ENCODE measurements at places on chromosomes 7 and 10. TPM values are rescaled to one million over a fixed set of nuclear protein-coding genes. Genes with fewer than 3 reads are reported as not detected.

DNA sequence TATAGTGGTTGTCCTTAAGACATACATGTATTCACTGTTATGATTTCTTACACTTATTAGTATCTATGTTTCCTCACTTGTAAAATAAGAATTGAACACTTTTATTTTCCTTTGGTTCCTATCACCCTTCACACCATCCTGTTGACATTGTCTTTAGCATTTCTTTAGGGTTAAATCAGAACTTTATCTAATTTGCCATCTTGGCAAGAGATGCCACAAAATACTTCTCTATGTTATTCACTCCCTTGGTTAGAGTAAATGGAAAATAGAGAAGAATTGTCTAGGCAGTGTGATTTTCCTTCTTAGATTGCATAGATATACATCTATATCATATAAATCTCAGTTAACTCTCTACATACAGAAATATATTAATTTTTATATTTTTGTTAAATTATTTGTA, 204.7 kb downstream of the SEMA3D start:
- no peaks in the 10 kb centered on the region for H3K27me3 ChIP-seq
- no peak overlapping the region for H3K4me3 ChIP-seq
- no peaks in the 10 kb centered on the region for H3K4me1 ChIP-seq
- no peak for DNase-seq

- H3K4me3 ChIP-seq, result no peak overlapping the region
- H3K36me3 ChIP-seq, result no peaks in the 10 kb centered on the region
- H3K27me3 ChIP-seq, result no peaks in the 10 kb centered on the region
Observed at GRCh38 chr7:69184339-69184738, 413.9 kb upstream of the AUTS2 start.

- DNase-seq, result no peak
- H3K4me3 ChIP-seq, result no peak overlapping the region
- no peak overlapping the region for H3K27ac ChIP-seq
- no peaks in the 10 kb centered on the region for H3K36me3 ChIP-seq
- peaks cover 22% of the 10 kb centered on the region for H3K27me3 ChIP-seq
Observed at GRCh38 chr7:129159539-129159938, 15.0 kb downstream of the TSPAN33 start.

DNA sequence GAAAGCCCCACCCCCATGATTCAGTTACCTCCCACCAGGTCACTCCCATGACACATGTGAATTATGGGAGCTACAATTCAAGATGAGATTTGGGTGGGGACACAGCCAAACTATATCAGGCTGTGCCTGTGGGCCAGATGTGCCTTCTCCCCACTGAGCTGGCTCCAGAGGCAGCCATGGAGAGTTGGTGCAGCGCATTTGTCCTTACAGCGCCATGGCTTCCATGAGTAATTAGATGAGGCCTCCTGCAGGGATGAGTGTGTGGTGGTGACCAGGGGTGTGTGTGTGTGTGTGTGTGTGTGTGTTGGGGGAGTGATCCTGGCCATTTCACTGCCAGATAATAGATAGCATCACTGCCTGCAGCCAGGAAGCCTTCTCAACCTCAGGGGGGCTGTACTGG, 94.6 kb downstream of the FANK1 start:
- H3K36me3 ChIP-seq, result no peaks in the 10 kb centered on the region
- H3K27ac ChIP-seq, result no peak overlapping the region
- H3K4me1 ChIP-seq, result no peaks in the 10 kb centered on the region
- DNase-seq, result no peak
- H3K4me3 ChIP-seq, result no peak overlapping the region

DNA sequence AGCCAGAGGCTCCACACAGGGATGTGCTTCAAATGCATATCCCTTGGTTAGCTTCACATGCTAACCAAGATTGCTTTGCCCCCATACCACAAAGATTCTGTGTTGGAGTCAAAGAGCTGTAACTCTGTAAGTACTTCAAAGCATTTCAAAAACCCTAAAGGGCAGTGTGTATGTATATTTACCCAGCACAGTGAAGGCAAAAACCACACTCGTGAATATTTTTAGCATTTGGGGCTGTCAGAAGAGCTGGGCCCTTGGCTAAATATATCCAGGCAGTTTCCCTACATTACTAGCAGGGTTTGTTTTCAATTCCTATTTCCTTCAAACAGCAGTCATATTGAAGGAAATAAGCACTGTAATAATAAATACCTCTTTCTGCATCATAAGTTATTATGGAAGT, 84.2 kb upstream of the STEAP1B start:
- no peak overlapping the region for H3K27ac ChIP-seq
- H3K4me3 ChIP-seq, result no peak overlapping the region
- no peak for DNase-seq
- peaks cover 10% of the 10 kb centered on the region for H3K4me1 ChIP-seq
- peaks cover 5% of the 10 kb centered on the region for H3K36me3 ChIP-seq

DNA sequence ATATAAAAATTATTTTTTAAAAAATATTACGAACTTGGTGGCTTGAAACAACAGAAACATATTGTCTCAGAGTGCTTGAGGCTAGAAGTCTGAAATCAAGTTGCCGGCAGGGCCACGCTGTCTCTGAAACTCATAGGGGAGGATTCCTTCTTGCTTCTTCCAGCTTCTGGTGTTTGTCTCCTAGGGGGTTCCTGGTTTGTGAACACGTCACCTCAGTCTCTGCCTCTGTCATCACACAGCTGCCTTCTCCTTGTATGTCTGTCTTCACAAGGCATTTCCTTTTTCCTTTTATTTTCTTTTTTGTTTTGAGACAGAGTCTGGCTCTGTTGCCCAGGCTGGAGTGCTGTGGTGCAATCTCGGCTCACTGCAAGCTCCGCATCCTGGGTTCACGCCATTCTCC, 12.7 kb upstream of the SNX8 start:
- no peaks in the 10 kb centered on the region for H3K27me3 ChIP-seq
- no peak for DNase-seq
- H3K27ac ChIP-seq, result no peak overlapping the region
- peaks cover 4% of the 10 kb centered on the region for H3K4me1 ChIP-seq
- H3K4me3 ChIP-seq, result no peak overlapping the region

DNA sequence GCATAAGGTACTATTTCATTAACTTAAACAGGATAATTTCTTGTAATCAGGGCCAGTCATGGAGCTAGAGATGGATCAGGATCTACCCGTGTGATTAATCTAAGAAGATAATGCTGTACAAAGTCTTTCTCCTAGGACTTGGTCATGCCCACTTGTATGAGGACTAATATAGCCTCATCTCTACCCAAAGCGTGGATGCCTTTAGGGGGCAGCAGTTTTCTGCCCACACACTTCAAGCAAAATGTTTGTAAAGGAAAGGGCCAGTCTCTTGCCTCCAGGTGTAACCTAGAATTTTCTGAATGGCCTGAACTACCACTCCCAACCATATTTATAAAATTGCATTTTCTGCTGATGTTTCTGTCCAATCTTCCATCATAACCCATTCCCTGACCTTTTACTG, 764.0 kb upstream of the IGFBP3 start:
- H3K27ac ChIP-seq, result no peak overlapping the region
- no peaks in the 10 kb centered on the region for H3K27me3 ChIP-seq
- H3K4me3 ChIP-seq, result no peak overlapping the region
- H3K4me1 ChIP-seq, result no peaks in the 10 kb centered on the region

DNA sequence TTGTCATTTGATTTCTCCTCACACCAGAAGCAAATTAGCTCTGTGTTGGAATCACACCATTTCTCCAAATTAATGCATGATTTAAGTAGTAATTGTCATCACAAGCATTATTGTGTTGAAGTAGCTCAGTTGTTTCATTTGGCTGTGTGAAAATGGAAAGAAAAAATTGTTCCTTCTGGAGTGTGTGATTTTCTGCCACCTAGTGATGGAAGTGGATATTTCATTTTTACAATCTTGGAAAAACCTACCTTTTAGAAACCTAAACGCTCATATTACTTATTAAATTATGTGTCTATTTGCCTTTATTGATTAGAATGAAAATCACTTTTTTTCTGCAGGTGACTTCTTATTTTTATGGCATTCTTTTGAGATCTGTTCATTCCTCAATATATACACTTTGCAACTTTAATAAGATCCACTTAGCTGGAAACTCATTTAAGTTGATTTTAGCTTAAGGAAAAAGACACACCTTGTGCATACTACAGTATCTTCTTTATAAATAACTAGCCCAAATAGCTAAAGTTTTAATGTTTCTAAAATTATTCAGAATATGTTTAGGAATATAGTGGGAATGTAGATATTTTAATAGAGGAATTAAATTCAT, 50.0 kb downstream of the SRI start:
- no peaks in the 10 kb centered on the region for H3K27me3 ChIP-seq
- no peaks in the 10 kb centered on the region for H3K4me1 ChIP-seq
- no peak for DNase-seq
- no peaks in the 10 kb centered on the region for H3K36me3 ChIP-seq
- H3K27ac ChIP-seq, result no peak overlapping the region

- no peaks in the 10 kb centered on the region for H3K4me1 ChIP-seq
- no peaks in the 10 kb centered on the region for H3K36me3 ChIP-seq
- DNase-seq, result no peak
- no peak overlapping the region for H3K27ac ChIP-seq
Observed at GRCh38 chr7:46198701-46199100, 277.6 kb upstream of the IGFBP3 start.

DNA sequence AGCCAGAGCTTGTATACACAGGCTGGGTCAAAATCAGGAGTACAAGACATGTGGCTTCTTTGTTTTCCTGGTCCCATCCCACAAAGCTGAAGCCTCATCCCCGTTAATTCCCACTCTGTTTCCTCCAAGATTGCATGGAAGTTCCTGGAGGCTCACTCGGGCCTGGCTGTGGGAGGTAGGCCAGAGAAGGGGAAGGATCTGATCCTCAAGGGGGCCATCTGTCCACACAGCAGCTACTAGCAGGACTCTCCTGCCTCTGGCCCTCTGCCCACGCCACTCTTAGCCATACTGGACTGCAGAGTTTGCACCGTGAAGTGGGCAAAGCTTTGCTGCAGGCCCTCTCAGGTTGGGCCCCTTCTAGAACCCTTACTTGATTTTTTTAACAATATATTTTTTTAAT, 160.6 kb downstream of the FGFR2 start:
- H3K4me3 ChIP-seq, result no peak overlapping the region
- H3K36me3 ChIP-seq, result no peaks in the 10 kb centered on the region
- H3K27ac ChIP-seq, result no peak overlapping the region
- no peak for DNase-seq

DNA sequence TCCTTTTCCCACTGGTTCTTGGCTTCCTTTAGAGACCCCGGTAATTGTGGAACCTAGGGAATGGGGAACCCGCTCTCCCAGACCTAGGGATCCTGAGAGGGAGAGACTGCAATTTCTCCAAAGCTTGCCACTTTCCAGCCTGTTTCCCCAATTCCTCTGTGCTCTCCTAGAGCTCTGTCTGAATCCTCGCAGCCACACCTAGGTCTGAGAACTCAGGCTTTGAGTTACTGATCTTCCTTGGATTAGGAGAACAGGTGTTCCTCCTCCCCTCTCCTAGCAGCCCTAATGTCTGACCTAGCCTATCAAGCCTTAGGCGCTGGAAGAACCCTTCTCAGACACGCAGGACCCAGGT, 20.0 kb downstream of the WNT8B start:
- peaks cover 44% of the 10 kb centered on the region for H3K36me3 ChIP-seq
- peaks cover 20% of the 10 kb centered on the region for H3K27me3 ChIP-seq
- DNase-seq, result no peak
- H3K4me3 ChIP-seq, result peak overlapping the region; percentile 70
- no peak overlapping the region for H3K27ac ChIP-seq
- peaks cover 22% of the 10 kb centered on the region for H3K4me1 ChIP-seq

DNA sequence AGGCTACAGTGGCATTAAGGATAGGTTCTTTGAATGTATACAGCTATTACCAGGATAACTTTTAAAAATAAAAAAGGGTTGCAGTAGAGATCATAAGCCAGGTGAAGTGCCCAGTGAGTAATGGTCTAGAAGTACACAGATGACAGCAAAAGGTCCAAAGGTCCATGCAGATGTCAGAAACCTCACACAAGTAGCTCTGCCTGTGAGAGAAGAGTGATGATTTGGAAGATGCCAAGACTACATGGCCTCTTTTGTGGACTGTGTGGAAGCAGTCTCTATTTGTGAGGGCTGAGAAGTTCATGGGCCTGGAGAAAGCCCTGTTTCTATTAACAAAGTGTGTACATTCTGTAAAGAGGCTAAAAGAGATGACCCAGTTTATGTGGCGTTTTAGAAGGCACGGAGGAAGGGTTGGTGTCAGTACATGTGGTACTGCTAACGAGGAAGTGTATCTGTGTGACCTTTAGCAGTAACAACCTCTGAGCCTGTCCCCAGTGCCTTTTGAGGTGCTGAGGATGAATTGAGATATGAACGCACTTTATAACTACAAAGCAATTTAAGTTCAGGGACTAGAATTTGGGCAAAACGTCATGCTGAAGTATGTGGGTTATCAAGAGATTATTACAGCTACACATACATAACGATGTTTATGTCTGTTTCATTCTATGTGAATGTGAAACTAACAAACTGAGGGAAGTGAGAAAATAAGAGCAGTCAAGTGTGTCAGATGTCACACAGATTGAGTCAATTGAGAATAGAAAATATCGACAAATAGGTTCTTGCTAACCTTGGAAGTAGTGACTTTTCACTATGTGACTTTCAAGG, 7.6 kb downstream of the CYCS start:
- peaks cover 36% of the 10 kb centered on the region for H3K4me1 ChIP-seq
- peaks cover 31% of the 10 kb centered on the region for H3K36me3 ChIP-seq
- DNase-seq, result no peak
- peak overlapping the region; percentile 17 for H3K27ac ChIP-seq
- no peaks in the 10 kb centered on the region for H3K27me3 ChIP-seq

- no peaks in the 10 kb centered on the region for H3K36me3 ChIP-seq
- H3K27me3 ChIP-seq, result peaks cover 3% of the 10 kb centered on the region
- no peak overlapping the region for H3K27ac ChIP-seq
- no peak for DNase-seq
- no peak overlapping the region for H3K4me3 ChIP-seq
Observed at GRCh38 chr10:75617485-75618155, 186.2 kb downstream of the LRMDA start.

- no peaks in the 10 kb centered on the region for H3K36me3 ChIP-seq
- H3K27me3 ChIP-seq, result peaks cover 7% of the 10 kb centered on the region
- H3K4me1 ChIP-seq, result no peaks in the 10 kb centered on the region
Observed at GRCh38 chr7:28981161-28981465, 23.0 kb upstream of the TRIL start.

- H3K27ac ChIP-seq, result no peak overlapping the region
- H3K4me1 ChIP-seq, result no peaks in the 10 kb centered on the region
- DNase-seq, result no peak
- no peak overlapping the region for H3K4me3 ChIP-seq
- H3K27me3 ChIP-seq, result peaks cover 5% of the 10 kb centered on the region
Observed at GRCh38 chr10:123269675-123270074, 115.5 kb downstream of the BUB3 start.

Gene KLF14
- total RNA-seq, result not detected

Gene ANKRD30A
- total RNA-seq, result not detected

Gene H2BK1
- not detected for total RNA-seq

Gene CH25H
- total RNA-seq, result not detected

Gene KLLN
- total RNA-seq, result 0.95 TPM

Gene ANXA8L1
- 0.45 TPM for total RNA-seq

Gene KNDC1
- 1.2 TPM for total RNA-seq

Data from activated CD4-positive, alpha-beta memory T cell treated with anti-CD3 and anti-CD28 coated beads, Interleukin-2, amount 10 ng/mL, durations not matched to agents 7 days and 5 days (primary cell).